ENCODE measurements at places on chromosomes 6 and 20.

DNA sequence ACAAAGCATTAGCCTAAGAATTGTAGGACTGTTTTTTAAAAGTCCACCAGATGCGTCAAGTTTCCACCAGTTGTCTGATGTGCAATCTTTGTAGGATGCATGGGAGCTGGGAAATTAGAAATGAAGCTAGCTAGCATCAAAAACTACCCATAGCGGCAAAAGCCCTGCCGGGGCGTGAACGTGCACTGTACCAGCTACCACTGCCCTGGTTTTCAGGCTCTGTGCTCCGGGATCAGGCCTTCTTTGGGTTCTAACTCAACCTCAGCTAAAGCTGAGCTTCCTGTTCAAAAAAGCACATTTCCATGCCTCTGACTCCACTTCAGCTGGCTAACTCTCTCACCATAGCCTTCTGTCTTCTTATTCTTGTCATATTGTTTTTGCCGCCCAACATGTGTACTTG lies 26.9 kb upstream of the FUCA2 start:
- DNase-seq, result no peak

DNA sequence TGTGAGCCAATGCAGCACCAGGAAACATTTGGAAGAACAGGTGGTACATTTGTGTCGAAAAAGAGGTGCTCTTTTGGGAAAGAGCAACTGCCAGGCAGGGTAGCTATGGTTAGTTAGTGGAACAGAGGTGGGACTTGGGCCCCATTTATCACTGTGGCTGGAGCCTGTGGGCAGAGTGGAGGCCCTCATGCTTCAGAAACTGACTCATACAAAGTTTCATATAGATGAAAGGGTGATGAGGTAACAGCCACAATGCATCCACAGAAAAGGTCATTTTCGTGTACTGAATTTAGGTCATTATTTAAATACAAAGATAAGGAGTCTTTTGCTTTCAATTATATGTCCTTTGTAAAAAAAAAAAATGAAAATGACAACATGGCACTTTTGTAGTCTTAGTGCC lies 76.4 kb upstream of the HS3ST5 start:
- DNase-seq, result no peak

GRCh38 chr20:10584371-10584770 lies 89.4 kb downstream of the JAG1 start:
- no peak for DNase-seq

DNA sequence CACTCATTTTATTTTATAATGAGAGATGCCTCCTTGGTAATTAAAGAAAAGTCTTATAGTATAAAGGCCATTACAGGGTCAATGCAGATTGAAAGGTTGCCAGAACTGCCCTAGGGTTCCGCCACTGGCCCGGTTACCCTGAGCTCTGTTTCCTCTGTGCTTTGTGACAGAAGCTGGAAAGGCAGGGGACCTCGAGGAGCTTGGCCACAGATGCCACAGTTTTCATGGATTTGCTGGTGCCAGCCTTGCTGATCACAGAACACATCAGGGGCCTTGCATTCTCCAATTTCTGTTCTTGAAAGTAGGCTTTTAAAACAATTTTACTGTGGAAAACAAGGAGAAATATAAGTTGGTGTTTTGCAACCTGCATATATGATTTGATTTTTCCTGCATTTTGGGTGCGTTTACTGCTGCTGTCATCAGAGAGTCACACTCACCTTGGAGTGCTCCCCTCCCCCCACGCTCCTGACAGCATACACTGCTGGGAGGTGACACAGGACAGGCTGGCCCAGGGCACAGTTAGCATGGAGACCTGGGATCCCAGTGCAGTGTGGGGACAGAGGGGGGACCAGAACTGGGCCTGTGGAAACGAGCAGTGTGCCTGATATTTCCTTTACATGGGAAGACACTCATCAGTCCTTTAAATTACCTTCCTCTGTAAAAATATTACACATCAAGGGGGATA lies 142.8 kb downstream of the CFAP61 start:
- DNase-seq, result no peak

- peak; percentile 2 for DNase-seq
These were observed 246.1 kb downstream of the LY86 start for GRCh38 chr6:6834356-6835222.

GRCh38 chr6:36688739-36689075 lies 8.9 kb upstream of the RAB44 start:
- no peak for DNase-seq

DNA sequence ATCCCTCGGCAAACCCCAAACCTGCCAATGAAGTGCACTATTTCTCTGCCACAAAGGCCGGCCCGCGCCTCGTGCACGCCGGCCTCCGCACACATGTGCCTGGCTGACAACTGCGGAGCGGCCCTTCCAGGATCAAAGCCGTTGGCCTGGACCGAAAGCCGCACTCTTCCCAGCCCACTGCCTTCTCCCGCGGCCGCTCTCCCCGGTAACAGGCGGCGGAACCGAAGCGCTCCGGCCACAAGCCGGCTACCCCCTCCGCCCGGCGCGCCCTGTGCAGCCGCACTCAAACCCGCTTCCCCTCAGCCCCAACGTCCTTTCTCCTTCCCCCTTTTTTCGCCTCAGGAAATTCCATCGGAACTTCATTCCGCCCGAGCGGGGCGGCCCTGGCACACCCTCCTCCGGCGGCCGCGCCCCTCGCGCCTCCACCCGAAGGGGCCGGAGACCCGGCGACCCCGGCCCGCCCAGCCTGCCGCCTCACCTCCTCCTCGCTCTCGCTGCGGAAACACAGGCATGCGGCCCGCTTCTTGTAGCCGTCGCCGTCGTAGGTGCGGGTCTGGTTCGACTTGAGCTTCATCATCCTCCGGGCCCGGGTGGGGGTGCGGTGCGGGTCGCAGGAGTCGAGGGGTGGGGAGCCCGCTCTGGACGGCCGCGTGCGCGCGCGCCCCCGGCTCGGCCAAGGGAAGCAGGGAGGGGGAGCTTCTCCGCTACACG lies 528 bp downstream of the NUDT3 start:
- DNase-seq, result peak; percentile 51

All from DMS 273 treated with DMSO at 0.1 percent for 48 hours (cell line).